Fibroblast of lung (primary cell): ENCODE measurements at places on chromosomes 3 and 15. TPM values are rescaled to one million over a fixed set of nuclear protein-coding genes. Genes with fewer than 3 reads are reported as not detected.

Gene TRIM71
- under 0.01 TPM in 1 of 2 replicates, not detected in the other for total RNA-seq

Gene STAB1
- total RNA-seq, result under 0.01 TPM in 2 replicates

Gene PLCH1
- under 0.01 TPM in 2 replicates for total RNA-seq

Gene RLBP1
- total RNA-seq, result not detected in 2 replicates

Gene TERC
- 210 and 457 TPM in 2 replicates for total RNA-seq

Gene OSTN
- total RNA-seq, result 2.6 and 31.9 TPM in 2 replicates

Gene ADIPOQ
- not detected in 2 replicates for total RNA-seq
